ENCODE measurements at places on chromosomes 6 and 20. TPM values are rescaled to one million over a fixed set of nuclear protein-coding genes. Genes with fewer than 3 reads are reported as not detected.

Gene ADTRP
- 0.45 TPM for total RNA-seq

Gene HDGFL1
- total RNA-seq, result not detected

Gene GPR63
- total RNA-seq, result 11.3 TPM

Gene HLA-F
- 9.6 TPM for total RNA-seq

Gene MRPS26
- total RNA-seq, result 103 TPM

DNA sequence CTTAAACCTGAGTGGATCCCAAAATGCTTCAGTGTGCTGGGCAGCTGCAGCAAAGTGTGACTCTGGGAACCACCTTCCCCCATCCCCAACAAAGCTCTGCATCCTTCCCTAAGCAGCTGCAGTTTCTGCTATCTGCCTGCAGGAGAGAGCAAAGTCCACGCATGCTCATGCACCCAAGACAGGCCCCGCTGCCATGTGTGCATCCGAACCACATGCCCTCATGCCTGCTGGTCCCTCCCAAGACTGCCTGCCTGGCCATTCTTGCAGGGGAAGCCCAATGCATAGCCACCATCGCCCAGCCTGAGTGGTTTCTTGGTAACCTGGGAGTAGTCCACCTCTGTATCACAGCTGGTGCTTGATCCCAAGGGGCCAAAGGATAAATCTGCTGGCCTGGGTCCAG lies 94.3 kb upstream of the OLIG3 start:
- no peak overlapping the region for H3K27ac ChIP-seq
- H3K4me3 ChIP-seq, result no peak overlapping the region

GRCh38 chr20:8616792-8617191 lies 452.1 kb upstream of the PLCB4 start:
- H3K4me1 ChIP-seq, result no peaks in the 10 kb centered on the region
- H3K27me3 ChIP-seq, result no peaks in the 10 kb centered on the region
- no peak overlapping the region for H3K4me3 ChIP-seq

DNA sequence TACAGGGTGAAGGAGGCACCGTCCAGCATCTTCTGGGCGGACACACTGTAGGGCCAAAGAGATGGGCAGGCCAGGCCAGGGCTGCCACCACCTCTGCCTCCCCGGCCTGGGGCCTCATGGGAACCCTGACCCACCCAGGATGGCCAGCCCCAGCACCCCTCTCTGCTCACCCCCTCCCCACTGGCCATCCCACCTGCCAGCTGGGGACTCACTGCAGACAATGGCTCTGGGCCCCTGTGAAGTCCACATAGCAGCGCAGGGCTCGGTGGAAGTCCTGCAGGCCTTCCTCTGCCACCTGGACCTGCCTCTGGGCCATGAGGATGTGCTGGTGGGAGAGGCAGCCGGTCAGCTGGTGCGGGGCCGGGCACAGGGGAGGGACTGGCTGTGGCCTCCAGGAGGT lies 3.6 kb upstream of the C20orf144 start:
- H3K4me1 ChIP-seq, result peaks cover 10% of the 10 kb centered on the region
- peaks cover 11% of the 10 kb centered on the region for H3K36me3 ChIP-seq
- H3K27ac ChIP-seq, result no peak overlapping the region
- no peak for DNase-seq
- no peak overlapping the region for H3K4me3 ChIP-seq

GRCh38 chr6:151437401-151437800 lies 14.5 kb downstream of the RMND1 start:
- no peak for DNase-seq
- peaks cover 11% of the 10 kb centered on the region for H3K36me3 ChIP-seq
- H3K27me3 ChIP-seq, result no peaks in the 10 kb centered on the region

DNA sequence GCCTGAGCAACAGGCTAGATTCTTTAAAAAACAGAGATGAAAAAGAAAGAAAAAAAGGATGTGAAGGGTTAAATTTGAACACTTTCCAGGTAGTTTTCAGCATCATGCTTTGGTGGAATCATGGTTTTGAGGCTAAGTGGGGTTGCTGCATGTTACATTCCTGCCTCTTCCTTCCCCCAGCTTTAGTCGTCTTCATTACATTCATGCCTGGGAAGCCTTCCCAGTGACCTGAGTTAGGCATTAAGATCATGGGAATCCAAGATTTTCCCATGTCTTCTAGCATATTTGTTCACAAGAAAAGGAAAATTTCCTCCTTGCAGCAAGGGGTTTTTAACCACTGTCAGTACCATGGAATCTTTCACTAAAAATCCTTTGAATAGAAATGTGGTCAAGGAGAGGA lies 12.0 kb downstream of the TPX2 start:
- no peaks in the 10 kb centered on the region for H3K27me3 ChIP-seq
- H3K27ac ChIP-seq, result no peak overlapping the region
- no peak for DNase-seq
- no peak overlapping the region for H3K4me3 ChIP-seq
- H3K4me1 ChIP-seq, result no peaks in the 10 kb centered on the region

GRCh38 chr6:159564456-159564855 lies 128.6 kb downstream of the SOD2 start:
- H3K27ac ChIP-seq, result no peak overlapping the region
- no peaks in the 10 kb centered on the region for H3K4me1 ChIP-seq
- DNase-seq, result no peak
- H3K36me3 ChIP-seq, result no peaks in the 10 kb centered on the region
- H3K27me3 ChIP-seq, result no peaks in the 10 kb centered on the region

DNA sequence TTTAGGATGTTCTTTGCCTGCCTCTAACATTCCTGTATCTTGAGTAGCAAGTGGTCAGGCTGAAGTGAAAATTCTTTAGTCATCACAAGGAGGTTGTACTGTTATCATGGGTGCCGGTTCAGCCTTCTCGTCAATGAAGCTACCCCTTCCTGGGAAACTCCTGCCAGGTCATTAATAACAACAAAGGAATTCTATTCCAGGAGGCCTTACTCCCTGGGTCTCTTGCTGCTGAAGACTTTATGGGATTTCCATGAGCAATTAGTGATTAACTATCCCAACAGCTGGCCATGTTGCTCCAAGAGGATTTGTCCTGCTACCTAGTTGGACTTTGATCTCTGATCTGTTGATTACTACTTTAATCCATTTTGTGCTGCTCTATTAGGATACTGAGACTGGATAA lies 62.7 kb upstream of the ELOVL5 start:
- H3K27ac ChIP-seq, result no peak overlapping the region
- no peaks in the 10 kb centered on the region for H3K27me3 ChIP-seq
- no peak for DNase-seq
- no peaks in the 10 kb centered on the region for H3K4me1 ChIP-seq
- no peaks in the 10 kb centered on the region for H3K36me3 ChIP-seq

GRCh38 chr6:157314705-157315321 lies 8.5 kb downstream of the TMEM242 start:
- H3K4me1 ChIP-seq, result no peaks in the 10 kb centered on the region
- no peak overlapping the region for H3K4me3 ChIP-seq
- H3K27me3 ChIP-seq, result no peaks in the 10 kb centered on the region
- no peak for DNase-seq
- H3K36me3 ChIP-seq, result peaks cover 8% of the 10 kb centered on the region

- DNase-seq, result no peak
- no peaks in the 10 kb centered on the region for H3K36me3 ChIP-seq
- no peaks in the 10 kb centered on the region for H3K4me1 ChIP-seq
- no peak overlapping the region for H3K4me3 ChIP-seq
- H3K27ac ChIP-seq, result no peak overlapping the region
- H3K27me3 ChIP-seq, result no peaks in the 10 kb centered on the region
These were observed 162.6 kb downstream of the DNAH8 start for GRCh38 chr6:38877721-38878120.

- no peak for DNase-seq
- no peaks in the 10 kb centered on the region for H3K36me3 ChIP-seq
- H3K4me1 ChIP-seq, result no peaks in the 10 kb centered on the region
- no peaks in the 10 kb centered on the region for H3K27me3 ChIP-seq
- no peak overlapping the region for H3K4me3 ChIP-seq
These were observed 305.7 kb upstream of the FLRT3 start for GRCh38 chr20:14643146-14643545.

DNA sequence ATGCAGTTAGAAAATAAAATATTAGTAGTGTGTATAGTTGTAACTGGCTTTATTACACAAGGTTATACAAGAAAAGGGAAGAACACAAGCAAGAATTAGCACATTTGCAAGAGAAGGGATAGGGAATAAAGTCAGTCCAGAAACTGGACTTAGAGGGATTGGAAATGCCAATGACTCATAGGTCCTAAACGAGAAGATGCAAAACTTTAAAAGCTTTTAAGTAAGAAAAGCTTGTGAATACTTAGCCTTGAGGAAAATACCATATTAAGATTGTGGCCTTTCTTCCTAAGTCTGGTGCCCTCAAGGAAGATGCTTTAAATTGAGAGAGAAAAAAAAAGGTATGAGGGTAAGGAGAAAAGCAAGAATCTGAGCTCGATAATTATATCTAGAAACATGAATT lies 102.3 kb upstream of the MCHR2 start:
- no peaks in the 10 kb centered on the region for H3K36me3 ChIP-seq
- no peak overlapping the region for H3K27ac ChIP-seq
- H3K4me1 ChIP-seq, result no peaks in the 10 kb centered on the region
- no peaks in the 10 kb centered on the region for H3K27me3 ChIP-seq
- DNase-seq, result no peak

- no peaks in the 10 kb centered on the region for H3K36me3 ChIP-seq
- H3K4me1 ChIP-seq, result peaks cover 27% of the 10 kb centered on the region
- no peak for DNase-seq
- H3K27me3 ChIP-seq, result peaks cover 9% of the 10 kb centered on the region
These were observed 1.2 kb upstream of the COL20A1 start for GRCh38 chr20:63291811-63292210.

DNA sequence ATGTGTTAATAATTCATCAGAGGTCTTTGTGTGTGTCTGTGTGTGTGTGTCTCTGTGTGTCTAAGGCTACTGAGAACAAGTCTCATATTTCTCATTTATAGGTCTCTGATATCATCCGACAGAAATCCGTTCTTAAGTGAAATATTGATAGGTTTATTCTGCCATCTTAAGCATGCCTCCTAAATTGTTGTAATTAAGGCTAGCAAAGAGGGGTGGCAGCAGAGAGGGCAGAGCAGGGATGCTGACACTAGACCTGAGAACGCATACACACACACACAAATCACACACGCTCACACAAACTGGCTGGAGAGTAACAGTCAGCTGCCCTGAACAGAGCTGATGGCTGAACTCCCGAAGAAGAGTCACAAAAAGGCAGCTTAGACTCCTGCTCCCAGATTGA lies 84.9 kb upstream of the LRFN2 start:
- no peaks in the 10 kb centered on the region for H3K27me3 ChIP-seq
- no peaks in the 10 kb centered on the region for H3K4me1 ChIP-seq
- no peak overlapping the region for H3K27ac ChIP-seq
- no peaks in the 10 kb centered on the region for H3K36me3 ChIP-seq
- no peak for DNase-seq

DNA sequence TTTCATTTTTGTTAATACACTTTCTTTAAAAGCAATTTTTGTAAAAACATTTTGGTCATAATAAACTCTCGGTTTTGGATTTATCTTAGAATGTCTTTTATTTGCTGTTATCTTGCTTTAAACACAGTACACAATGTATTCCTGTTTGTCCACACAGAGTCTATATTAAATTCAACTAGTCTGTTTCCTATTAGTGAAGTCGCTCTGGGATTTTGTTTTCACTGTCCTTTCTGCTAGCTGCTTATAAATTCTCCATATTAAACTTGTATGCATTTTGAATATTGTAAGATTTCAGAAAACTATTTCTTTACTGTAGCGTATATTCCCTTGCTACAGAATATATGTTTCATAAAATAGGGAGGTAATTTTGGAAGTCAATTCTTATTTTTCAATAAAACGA lies 630.2 kb downstream of the HDGFL1 start:
- H3K27ac ChIP-seq, result no peak overlapping the region
- H3K27me3 ChIP-seq, result no peaks in the 10 kb centered on the region
- H3K4me3 ChIP-seq, result no peak overlapping the region

GRCh38 chr6:1190366-1190765 lies 121.5 kb upstream of the FOXQ1 start:
- no peaks in the 10 kb centered on the region for H3K36me3 ChIP-seq
- no peak overlapping the region for H3K4me3 ChIP-seq
- peak; percentile 9 for DNase-seq
- no peak overlapping the region for H3K27ac ChIP-seq
- no peaks in the 10 kb centered on the region for H3K27me3 ChIP-seq

- no peak overlapping the region for H3K4me3 ChIP-seq
- DNase-seq, result no peak
- H3K27ac ChIP-seq, result no peak overlapping the region
- no peaks in the 10 kb centered on the region for H3K36me3 ChIP-seq
These were observed 21.6 kb downstream of the KCNK17 start for GRCh38 chr6:39292637-39293036.

DNA sequence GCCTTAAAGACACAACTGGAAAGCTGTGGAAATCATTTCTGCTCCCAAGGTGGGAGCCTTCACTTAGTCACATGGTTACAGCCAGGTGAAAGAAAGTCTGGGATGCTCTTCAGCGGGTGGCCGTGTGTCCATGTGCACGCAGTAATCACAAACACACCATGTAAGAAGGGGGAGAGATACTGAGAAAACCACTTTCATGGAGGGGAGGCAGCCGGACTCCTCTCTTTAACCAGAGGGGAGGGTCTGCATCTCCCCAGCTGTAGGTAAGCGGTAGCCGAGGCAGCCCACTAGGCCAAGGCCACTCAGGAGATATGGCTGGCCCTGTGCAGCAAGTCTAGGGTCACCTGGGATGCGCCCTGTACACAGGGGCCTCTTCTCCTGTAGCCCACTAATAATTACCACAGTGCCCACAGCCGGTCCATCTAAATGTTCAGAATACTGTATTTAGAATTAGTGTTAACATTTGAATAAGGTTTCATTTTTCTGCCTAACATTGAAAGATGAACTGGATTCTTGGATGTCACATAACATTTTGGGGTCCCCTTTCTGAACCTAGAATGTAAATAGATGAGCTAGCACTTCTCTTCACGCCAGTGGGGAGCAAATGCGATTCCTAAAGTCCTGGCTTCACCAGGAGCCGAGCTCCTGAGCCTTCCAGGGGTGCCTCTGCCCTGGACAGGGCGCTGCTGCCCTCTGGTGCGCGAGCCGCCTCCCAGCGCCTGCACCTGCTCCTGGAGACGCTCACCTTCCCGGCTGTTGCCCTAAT lies 15.9 kb downstream of the GPR31 start:
- no peak overlapping the region for H3K27ac ChIP-seq
- H3K4me3 ChIP-seq, result no peak overlapping the region
- no peaks in the 10 kb centered on the region for H3K36me3 ChIP-seq
- H3K4me1 ChIP-seq, result peaks cover 16% of the 10 kb centered on the region
- H3K27me3 ChIP-seq, result no peaks in the 10 kb centered on the region

GRCh38 chr6:55713436-55713835 lies 134.4 kb upstream of the HMGCLL1 start:
- no peaks in the 10 kb centered on the region for H3K27me3 ChIP-seq
- H3K4me1 ChIP-seq, result no peaks in the 10 kb centered on the region
- no peak for DNase-seq
- no peaks in the 10 kb centered on the region for H3K36me3 ChIP-seq
- H3K27ac ChIP-seq, result no peak overlapping the region
